ENCODE measurements at places on chromosomes 6 and 20.

GRCh38 chr6:112036088-112036637 is 17.7 kb upstream of the CCN6 start:
- DNase-seq = no peak

- DNase-seq = no peak
Observed at GRCh38 chr6:147900247-147900830, 391.8 kb downstream of the SAMD5 start.

DNA sequence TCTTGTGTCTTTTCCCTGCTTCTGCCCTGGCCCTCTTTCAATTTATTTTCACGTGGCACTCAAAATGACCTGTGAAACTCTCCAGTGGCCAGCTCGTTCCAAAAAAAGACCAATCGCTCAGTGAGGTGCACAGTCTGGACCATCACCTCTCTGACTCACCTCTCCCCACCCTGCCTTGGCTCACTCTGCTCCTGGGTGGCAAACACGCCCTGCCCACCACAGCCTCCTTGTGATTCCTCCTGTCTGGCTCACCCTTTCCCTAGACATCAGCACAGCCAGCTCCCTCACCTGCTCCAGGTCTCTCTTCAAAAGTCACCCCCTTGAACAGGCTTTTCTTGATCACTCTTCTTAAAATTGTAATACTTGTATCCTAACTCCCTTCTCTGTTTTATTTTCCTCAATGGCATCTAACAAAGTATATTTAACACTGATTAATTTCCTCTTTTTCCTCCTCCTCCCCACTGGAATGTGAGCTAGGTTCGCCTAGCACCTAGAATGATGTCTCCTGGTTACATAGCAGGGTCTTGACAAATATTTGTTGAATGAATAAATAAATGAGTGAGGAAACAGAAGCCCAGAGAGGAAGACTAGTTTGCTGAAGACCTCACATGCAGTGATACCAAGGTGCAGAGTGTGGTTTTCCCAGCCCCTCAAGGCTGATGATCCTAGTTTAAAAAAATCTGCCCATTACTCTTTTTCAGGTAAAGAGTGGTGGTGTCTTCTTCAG is 109.0 kb downstream of the GJA10 start:
- DNase-seq = no peak

DNA sequence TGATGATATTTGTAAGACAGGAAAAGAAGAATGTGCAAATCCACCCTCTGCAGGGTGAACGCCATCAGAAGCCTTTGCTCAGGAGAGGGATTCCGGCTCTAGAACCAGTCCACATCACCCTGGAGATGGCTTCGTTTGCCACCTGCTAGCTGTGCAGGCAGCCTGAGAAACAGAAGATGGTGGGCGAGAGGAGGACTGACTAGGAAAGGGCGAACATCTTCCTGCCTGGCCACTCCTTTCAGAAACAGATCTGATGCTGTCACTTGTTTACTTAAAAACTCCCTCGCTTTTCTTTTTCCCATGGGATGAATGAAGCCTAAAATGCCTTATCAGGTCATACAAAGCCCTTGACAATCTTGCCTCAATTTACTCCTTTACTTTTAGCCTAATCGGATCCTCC is 1.2 kb downstream of the PTPRA start:
- DNase-seq = no peak

GRCh38 chr6:26311012-26311384 is 54.0 kb upstream of the BTN3A2 start:
- no peak for DNase-seq

DNA sequence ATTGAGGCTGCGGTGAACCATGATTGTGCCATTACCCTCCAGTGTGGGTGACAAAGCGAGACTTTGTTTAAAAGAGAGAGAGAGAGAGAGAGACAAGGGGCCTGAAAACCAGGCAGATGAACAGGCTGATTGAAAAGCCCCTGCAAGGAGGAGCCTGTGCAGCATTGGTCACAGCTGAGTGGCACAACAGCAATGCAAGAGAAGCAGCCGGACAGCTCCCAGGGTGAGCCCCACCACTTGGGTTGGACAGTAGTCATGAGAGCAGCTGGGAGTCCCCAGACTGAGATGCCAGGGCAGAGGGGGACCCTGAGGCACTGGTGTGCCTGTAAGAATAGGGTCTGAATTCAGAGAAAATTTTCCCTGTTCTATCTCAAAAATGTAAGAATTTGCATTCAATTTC is 10.2 kb downstream of the DNPH1 start:
- DNase-seq = no peak

GRCh38 chr6:49409951-49410542 is 53.0 kb downstream of the MMUT start:
- DNase-seq = peak; percentile 26

Data from pulmonary artery endothelial cell (primary cell).